Astrocyte of the hippocampus (primary cell): ENCODE measurements at places on chromosomes 11 and 22.
A peak's percentile ranks its signal among the peaks of the same experiment; 100 is the strongest.

DNA sequence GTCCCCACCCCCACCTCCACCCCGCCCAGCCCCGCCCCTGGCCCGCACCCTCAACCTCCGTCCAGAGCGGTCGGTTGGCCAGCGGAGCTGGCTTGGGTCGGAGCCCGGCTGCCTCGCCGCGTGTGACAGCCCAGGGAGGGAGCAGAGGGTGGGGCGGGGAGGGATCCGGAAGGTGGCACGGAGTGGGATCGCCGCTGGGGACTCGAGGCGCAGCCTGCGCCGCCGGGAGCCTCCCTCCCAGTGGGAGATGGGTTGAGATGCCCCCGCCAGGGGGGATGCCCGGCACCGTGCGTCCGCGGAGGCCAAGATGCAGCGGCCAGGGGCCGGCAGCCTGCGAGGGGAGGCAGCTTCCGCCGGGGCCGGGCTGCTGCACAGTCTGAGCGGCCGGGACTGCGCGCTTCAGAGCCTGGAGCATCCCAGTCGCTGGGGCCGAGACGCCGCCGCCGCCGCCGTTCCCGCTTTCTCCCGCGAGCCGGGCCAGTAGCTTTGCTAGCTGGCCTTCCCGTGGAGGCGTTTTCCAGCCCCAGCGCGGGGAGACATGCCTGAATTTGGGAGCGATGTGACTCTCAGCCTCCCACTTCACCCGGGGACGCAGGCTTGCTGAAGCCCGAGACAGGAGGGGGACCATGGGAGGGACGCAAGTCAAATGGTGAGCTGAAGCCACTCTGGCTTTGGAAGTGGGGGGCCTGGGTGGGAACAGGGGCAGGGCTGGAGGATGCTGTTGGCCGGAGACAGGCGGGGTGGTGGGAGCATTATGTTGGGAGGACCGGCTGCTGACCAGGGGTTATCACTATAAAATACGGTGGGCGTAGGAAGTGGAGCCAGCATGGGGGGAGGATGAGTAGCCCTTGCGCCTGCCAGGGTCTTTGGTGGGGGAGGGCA, 40.2 kb downstream of the DIXDC1 start:
- DNase-seq, result peak; percentile 84

GRCh38 chr11:99589771-99590170, 569.0 kb downstream of the CNTN5 start:
- DNase-seq, result no peak

GRCh38 chr11:111095327-111095726, 150.2 kb upstream of the POU2AF2 start:
- no peak for DNase-seq

DNA sequence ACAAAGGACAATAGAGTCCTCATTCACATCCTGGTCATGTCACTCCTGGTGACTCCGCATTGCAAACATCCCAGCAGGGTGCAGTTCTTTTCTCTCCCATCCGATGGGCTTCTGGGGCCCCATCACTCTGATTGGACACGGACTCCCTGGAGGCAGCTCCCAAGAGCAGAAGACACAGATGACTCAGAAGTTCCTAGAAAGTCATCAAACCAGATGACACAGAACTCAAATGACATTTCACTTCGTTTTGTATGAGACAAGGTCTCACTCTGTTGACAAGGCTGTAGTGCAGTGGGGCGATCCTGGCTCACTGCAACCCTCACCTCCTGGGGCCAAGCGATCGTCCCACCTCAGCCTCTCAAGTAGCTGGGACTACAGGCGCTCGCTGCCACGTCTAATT, 33.2 kb downstream of the ZNF195 start:
- DNase-seq, result no peak

GRCh38 chr11:37718431-37718999, 1120.5 kb upstream of the RAG2 start:
- DNase-seq, result peak; percentile 24

GRCh38 chr11:127559978-127560377, 559.4 kb upstream of the KIRREL3 start:
- no peak for DNase-seq

GRCh38 chr11:69244266-69244665, 49.7 kb upstream of the MYEOV start:
- no peak for DNase-seq

DNA sequence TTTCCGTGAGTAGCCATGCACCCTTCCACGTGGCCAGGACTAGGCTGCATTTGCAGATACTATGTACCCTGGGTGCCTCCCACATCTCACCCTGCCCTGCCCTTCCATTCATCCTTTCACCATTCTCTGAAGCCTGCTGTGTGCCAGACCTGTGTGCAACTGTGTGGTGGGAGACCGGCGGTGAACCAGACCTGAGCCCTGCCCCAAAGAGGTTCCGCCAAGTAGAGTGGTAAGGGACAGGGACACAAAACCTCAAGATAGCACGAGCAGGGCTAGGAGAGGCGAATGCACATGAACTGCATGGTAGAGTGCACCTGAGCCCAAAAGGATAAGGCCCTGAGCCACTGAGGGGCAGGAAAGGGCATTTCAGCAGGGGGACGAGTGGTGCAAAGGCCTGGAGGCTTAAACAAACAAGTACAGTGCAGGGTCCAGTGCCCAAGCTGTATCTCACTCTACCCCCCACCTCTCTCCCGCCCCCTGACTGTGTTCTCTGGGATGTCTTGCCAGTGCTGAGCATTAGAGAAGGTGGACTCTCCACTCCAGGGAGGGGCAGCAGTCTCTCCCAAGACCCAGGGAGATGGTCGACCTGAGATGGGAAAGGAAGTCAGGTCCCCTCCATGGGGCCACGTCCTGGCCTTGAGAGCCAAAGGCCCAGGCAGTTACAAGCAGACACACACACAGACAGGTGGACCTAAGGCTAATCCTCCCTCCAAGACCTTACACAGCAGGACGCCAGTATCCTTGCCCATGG, 14.1 kb upstream of the ARAP1 start:
- no peak for DNase-seq

DNA sequence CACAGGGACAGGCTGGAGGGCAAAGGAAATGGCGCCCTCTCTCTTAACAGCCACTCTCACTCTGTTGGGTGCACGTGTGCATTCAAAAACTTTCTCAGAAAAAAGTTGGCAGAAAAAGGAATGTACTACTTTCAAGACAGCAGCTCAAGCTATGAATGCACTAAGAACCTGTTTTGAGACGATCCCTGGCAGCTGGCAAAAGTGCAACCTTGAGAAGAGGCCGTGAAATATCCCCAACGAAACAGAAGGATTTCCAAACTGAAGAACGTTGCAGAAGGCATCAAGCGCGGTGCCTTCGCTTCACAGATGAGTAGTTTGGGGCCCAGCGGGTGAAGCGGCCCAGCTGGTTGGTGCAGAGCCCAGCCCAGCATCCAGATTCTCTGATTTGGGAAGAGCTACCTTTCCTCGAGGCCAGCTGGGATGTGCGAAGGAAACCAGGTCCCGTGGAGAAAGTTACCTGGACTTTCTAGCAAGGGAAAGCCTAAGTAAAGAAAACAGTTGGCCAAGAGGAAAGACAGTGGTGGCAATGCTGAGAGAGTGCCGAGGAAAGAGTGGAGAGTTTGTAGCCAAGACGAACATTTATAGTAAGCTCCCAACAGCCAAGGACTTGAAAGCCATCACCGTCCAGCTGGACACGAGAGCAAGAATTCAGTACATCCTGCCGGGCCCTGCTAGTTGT, 16.3 kb downstream of the IFT27 start:
- no peak for DNase-seq

GRCh38 chr11:3959903-3960265, 104.4 kb downstream of the STIM1 start:
- DNase-seq, result no peak

DNA sequence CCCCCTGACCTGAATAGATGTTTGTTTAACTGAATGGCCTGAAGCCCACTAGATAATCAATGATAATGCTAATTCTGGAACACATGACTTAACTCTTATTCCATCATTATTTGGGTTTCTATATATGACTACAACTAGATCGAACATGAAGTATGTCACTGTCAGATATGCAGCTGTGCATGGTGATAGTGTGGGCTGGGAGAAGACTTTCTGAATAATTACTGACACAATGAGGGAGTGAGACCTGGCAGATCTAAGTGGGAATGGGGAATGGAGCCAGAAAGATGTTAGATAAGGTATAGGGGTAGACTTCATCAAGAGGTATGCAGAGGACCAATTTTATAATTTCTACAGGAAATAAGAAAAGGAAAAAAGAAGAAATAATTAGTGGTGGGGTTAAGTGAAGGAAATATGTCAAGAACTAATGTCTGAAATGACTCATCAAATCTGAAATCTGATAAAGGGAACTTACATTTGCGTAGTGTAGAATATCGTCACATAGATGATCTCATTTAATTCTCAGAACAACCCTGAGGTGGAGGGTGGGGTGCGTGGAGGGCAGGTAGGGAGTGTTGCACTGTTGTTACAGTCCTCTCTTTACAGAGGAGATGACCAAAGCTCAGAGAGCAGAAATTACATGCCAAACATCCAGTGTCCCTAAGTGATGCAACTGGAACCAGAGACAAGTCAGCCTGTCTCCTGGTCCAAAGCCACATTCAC, 68.2 kb upstream of the EED start:
- DNase-seq, result no peak

- peak; percentile 66 for DNase-seq
These were observed 437 bp downstream of the KIAA0930 start for GRCh38 chr22:45240104-45240809.

DNA sequence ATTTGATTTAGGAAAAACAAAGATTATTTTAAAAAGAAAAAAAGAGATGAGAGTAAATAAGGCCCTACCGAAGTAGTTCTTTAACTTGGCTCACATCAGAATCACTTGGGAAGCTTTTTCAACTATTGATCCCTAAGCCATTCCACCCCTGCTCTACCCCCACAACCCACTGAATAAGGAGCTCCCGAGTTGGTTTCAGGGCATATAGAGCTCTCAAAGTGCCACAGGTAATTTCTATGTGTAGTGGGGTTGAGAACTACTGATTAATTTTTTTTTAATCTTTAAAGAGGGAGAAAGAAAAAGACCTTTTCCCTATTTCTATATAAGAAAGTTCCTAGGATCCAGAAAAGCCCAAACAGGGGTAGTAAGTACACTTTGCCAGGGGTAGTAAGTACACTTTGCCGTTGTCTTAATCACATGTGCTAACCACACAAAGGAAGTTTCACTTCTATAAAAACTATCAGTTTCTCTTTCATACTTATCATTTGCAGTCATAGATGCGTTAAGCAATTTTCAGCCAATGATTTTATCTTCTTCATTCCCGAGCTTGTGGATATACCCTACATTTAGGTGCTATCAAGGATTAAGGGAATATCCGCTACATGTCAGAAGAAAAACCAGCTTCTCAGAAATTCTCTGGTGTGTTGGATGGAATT, 108.4 kb upstream of the ZC3H12C start:
- no peak for DNase-seq

- peak; percentile 32 for DNase-seq
These were observed 727.4 kb downstream of the ETS1 start for GRCh38 chr11:127859941-127860354.

DNA sequence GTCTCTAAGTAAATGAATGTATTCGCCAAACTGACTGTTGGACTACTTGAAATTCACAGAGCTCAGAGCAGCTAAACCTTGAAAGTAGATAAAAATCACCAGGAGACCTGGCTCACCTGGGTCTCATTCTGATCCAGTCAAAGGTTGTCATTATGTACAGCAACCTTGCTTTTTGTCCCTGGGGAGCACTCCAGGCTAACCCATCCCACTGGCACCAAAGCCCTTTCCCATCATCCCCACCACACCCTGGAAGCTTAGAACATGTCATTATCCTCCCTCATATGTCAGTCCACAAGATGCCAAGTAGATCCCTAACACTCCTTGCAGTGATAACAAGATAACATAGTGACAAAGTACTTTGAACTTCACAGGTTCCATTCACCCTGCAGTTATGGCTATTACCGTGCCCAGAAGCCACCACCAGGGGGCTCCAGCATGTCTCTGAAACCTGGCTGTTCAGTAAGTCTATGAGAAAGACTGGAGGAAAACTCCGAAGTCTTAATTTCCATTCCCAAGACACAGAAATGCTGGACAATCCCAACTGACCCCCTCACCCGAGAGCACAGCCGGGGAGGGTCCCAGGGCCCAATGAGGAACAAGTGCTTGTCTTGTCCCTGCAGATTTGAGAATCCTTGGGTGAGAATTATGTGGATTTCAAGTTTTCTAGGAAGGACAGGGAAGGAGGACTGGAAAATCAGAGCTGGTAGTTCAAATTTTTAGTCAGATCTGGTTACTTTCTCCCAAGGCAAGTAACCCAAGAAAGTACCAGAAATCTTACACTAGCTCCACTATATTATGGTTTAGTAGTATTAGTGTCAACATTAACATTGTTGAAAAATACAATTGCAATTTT, 43.0 kb upstream of the USP47 start:
- DNase-seq, result peak; percentile 88

GRCh38 chr11:504053-504993, 2.7 kb downstream of the RNH1 start:
- DNase-seq, result peak; percentile 47

GRCh38 chr11:33551051-33551450, 149.6 kb downstream of the C11orf91 start:
- DNase-seq, result no peak

DNA sequence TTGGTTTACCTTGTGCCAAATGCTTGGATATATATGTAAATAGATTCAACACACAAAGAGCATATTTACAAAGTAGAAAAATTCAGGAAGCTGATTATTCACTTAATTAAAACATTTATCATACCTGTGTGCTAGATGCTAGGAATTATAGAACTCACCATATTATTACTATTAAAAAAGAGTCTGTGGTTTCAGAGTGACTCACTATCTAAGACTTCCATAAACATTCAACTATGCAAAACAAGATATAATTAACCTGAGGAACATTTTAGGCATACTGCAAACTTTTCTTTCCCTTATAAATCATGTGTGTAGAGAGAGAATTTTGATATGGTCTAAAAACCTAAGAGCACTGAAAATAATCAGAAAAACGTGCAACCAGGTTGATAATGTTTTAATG, 27.3 kb downstream of the CTSC start:
- DNase-seq, result peak; percentile 38

- DNase-seq, result peak; percentile 18
These were observed 729.8 kb downstream of the FAM181B start for GRCh38 chr11:82003671-82004515.

DNA sequence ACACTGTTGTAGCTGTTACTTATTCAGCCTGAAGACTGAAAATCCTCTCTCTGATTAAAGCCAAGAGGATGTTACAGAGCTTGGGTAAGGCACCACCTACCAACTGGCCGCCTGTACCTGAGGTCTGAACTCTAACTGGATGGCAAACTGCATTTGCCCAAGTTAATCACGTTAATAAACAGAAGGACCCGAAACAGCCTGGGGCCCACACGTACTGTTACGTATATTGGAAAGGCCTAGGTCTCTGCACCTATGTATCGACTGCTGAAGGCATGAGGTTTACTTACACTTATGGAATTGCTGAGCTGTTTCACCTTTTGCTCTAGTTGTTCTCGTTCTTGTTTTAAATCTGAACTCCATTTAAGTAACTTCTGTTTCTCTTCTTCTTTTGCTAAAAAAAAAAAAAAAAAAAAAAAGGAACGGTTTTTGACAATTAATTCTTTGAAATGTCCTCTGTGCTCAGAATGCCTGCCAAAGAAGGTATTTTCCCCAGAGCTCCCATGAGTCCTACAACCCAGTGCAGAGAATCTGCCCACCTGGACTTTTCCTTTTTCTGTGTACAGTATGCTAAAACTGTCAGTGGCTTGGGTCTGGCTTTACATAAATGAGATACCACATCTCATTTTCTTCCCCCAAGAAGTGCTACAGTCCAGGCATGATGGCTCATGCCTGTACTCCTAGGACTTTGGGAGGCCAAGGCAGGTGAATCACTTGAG, 13.1 kb downstream of the LARGE2 start:
- no peak for DNase-seq
